ENCODE measurements at places on chromosomes 12 and 14.
A peak's percentile ranks its signal among the peaks of the same experiment; 100 is the strongest.

- no peak for DNase-seq
These were observed 9.6 kb upstream of the GPHN start for GRCh38 chr14:66498311-66498710.

DNA sequence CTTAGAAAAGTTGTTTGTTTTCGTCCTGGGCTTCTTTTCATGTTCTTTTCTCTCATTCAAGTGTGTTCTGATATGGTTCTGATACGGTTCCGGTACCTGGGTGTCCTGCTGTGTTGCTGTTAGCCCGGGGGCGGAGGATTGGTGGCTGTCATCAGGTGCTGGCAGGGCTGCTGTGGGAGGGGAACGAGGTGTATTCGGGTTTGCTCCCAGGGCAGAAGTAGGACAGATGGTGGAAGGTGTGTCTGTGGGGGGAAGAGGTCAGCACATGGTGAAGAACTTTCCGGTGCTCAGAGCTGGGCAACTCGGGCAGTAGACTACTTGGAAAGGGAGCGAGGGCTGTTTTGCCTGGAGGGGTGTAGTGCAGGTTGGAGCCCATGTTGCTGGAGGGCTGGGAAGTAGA lies 70.2 kb downstream of the SLC25A47 start:
- DNase-seq = no peak

GRCh38 chr14:36580856-36581831 lies 1.3 kb downstream of the NKX2-8 start:
- peak; percentile 92 for DNase-seq

DNA sequence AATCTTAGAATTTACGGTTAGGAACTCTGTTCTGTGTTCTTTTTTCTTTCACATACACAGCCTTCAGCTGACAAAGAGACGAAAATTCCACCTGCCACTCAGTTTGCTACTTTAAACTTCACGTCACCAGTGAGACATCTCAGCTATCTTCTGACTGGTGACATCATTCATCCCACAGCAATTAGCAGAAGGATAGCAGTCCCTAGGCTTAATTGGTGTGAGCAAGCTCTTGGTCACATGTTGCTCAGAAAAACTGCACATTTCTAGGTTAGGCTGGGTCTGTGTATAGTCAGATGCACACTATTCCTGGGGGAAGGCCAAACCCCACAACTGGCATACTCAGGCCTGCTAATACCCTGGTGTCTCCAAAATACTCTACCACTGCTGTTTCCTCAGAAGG lies 23.9 kb downstream of the SLC7A7 start:
- no peak for DNase-seq

DNA sequence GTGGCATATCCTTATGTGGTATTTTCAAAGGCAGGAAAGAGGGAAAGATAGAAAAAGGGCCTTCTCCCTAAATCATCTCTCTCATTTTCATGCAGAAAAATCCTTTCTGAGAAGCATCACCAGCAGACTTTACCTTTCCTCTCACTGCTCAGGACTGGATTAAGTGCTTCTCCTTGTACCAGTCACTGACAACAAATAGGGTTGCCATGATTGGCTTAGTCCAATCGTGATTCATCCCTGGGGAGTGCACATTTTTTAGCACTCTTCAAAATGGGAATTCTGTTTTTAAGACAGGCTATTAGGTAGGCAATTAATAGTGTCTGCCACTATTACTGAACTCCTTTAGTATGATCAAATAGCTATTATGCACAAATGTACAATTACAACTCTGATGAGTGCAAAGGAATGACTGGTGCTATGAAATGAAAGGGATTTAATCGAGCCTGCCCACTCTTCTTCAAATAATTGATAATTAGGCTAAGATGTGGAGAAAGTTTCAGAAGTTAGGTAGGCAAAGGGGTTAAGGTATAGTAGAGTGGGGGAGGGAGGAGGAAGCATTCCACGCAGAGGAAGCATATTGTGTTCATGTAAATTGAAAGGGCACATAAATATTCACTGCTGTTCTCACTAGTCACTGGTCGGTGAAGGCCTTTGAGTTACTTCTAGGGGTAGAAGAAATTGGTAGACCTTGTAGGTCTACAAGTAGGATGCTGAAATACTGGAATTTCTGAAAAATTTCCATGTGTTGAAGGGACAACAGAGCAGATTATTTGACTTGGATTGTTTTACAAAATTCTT lies 84.0 kb downstream of the MSRB3 start:
- no peak for DNase-seq

DNA sequence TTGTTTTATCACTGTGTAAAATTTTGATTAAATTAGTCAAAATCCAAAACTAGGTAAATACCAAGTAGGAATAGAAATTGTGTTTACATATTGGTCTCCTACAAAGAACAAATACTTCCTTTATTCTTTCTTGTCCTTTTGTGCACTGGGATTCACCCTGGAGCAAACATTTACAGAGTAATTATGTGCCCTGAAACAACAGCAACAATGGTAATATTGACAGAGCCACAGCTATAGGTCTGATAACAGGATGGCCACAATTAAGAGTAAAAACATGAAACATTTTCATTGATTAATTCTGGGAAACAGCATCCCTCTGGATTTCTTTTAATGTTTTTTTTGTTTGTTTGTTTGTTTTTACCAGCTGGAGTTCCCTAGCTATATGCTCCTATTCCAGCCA lies 61.2 kb downstream of the SLC38A6 start:
- no peak for DNase-seq

GRCh38 chr12:100455896-100456295 lies 17.8 kb upstream of the NR1H4 start:
- no peak for DNase-seq

DNA sequence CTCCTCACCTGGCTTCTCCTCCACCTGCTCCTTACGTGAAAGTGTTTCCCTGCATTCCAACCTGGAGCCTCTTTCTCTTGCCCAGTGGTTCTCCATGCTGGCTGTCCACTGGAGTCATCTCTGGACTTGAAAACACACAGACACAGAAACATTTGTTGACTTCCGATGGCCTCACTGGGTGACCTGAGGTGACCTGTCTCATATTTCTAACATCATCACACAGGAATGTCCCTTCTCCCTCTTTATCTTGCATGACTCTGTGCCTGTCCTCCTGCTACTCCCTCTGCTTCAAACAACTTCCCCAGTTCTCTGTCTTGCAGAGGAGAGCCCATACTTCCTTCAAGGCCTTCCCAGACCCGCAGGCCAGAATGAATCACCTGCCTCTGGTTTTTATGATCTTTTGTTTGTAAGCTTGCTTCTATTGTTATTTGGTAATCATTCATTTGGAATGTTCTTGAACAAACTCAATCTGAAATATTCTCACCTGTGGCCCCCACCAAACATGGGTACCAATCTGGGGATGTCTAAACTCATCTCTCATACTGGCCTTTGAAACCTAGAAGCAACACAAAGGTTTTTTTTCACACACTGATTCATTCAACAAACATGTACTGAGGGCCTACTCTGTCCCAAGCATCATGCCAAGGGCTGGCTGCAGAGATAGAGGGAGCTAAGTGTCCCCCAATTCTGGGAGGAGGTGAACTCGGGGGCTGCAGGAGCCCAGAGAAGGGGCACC lies 9.7 kb upstream of the RIN3 start:
- DNase-seq = no peak

DNA sequence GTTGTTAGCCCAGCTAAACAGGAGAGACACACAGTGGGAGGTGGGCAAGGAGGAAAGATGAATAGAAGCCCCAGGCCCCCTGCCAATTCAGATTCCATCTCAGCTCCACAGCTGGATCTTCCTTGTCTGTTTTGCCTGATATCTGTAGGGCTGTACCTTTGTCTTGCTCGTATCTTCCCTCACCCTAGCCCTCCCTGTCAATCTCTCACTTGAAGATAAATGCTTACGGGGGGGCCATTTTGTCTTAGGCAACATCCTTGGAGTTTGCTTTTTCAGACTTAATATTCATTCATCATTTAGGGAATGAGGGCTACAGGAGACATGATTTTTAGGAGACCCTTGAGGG lies 2.4 kb downstream of the KIF5A start:
- DNase-seq = no peak

DNA sequence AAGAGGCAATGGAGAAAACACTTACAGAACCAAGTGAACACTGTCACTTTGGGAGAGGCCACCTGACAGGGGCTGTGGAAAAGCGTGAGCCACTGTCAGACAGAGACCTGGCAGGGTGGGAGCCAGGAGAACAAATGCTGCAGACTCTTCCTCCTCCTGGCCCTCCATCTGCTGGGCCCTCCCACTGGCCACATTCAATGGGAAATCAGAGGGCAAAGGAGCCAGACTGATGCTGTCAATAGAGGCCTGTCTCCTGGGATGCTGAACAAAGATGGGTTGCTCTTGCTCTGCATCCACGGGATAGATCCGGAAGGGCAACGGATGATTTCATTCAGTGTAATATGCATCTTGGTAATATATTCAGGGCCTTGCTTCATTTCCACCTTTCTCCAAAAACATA lies 44.9 kb upstream of the BCAT1 start:
- DNase-seq = no peak

- DNase-seq = no peak
These were observed 17.8 kb downstream of the PLCZ1 start for GRCh38 chr12:18719922-18720510.

DNA sequence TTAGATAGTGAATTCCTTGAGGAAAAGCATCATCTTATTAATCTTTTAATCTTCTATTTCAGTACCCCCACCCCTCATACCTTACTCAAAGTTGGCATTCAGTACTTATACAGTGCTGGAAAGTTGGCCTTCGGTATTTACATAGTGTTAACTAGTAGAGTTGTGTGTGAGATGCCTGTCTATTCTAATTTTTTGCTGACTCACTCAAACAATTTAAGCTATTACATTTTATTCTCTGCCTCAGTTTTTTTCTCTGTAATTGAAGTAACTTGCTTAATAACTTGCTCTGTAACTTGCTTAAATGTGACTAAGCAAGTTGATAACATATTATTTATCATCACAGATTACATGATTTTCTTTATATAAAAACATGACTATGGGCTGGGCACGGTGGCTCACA lies 20.3 kb downstream of the DNAL1 start:
- DNase-seq = no peak

- DNase-seq = no peak
These were observed 54.5 kb downstream of the DAD1 start for GRCh38 chr14:22534547-22534946.

DNA sequence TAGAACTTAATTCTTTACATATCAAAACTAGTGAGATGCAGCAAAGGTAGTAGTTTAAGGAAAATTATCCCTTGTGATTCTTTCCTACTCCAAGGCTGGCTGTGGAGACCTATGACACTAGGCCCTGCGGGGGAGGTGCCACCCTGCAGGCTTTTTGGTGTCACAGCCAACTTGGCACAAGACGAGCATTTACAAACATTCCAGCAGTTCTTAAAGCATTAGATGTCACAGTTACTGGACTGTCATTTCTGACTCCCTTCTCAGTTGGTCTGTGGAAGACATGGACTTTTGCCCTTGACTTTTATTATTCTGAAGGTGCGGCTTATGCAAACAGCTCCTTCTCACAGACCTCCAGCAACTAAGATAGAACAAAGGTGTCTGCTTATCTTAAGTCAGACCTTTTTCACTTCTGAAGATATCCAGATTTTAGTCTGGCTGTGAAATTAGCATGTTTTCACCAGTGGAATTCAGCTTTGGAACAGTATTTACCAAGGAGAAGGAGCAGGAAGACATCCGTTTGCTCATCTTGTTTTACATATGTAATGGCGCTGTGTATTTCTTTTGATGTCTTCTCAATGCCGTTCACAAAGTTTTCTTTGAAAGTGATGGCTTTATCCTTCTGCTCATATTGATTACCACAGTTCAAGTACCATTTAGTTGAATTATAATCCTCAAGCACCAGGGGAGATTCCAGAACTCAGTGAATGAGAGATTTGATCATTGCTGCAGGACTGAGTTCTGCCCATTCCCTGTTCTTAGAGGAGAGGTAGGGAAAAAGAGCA lies 17.9 kb downstream of the SRGAP1 start:
- DNase-seq = no peak

- no peak for DNase-seq
These were observed 185.3 kb upstream of the BCL2L14 start for GRCh38 chr12:11885261-11886038.

- peak; percentile 50 for DNase-seq
These were observed 103.3 kb downstream of the NCOR2 start for GRCh38 chr12:124464062-124464461.

- no peak for DNase-seq
These were observed 160.2 kb downstream of the KICS2 start for GRCh38 chr12:64061868-64062375.

DNA sequence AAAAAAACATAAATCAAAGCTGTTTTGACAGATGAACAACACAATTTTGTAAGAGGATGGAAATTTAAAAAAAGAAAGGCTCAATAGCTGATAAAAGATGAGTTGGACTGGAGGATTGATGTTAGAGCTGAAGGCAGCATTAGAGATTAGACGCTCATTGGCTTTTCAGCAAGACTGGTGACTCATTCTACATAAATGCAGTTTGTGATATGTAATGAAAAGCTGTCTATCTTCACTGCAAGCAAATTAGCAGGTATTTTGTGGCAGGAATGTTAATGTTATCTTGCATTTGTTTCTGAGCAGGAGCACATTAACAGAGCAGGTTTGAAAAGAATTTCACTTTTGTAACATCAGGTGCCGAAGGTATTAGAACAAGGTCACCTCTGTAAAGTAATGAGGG lies 442.7 kb upstream of the NOVA1 start:
- no peak for DNase-seq

- DNase-seq = no peak
These were observed 53.5 kb downstream of the PHLDA1 start for GRCh38 chr12:75977952-75978671.

GRCh38 chr14:93201155-93201704 lies 5.6 kb downstream of the GON7 start:
- DNase-seq = no peak

- no peak for DNase-seq
These were observed 242.3 kb downstream of the ANO6 start for GRCh38 chr12:45458238-45458637.

DNA sequence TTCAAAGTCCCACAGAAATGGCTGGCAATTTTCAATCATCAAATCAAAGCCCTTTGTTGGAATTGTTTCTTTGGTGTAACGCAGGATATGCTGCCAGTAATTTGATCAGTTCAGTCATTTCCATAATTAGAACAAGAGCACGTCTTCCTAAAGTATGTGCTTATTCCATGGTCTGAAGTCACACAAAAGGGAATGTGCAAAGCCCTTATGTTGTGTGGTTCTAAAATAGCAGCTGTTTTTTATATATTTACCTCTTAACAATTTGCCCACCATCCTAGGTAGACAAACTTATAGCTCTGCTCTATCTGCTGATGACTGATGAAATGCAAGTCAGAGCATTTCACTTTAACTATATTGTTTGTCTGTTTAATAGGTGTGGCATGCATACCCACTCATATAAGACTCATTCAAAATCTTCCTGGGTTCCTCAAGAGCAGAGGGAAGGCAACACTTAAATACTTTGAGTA lies 176.1 kb upstream of the SLC38A2 start:
- no peak for DNase-seq

GRCh38 chr12:57753756-57754337 lies 1.1 kb upstream of the MARCHF9 start:
- DNase-seq = no peak

- DNase-seq = no peak
These were observed 41.2 kb downstream of the SLC39A9 start for GRCh38 chr14:69439521-69440270.

DNA sequence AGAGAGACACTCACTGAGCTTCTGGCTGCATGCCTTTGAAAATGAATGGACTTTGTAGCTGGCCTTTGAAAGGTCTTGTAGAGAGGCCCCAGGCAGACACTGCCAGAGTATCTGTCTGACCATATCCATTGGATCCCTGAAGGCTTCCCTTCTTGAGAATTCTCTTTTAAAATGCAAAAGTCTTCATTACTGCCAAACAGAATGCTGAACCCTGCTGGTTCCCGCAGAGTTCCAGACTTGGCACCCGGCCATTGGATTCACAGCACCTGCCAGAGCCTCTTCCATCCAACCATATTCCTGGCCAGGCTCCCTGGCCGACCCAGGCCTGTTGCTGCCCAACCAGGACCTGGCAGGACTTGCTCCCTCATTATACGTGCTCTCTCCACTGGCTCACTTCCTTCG lies 182.5 kb downstream of the GXYLT1 start:
- peak; percentile 77 for DNase-seq

Data from chondrocyte (in vitro differentiated cells).